Stimulated activated CD4-positive, alpha-beta T cell treated with anti-CD3 and anti-CD28 coated beads, Interleukin-2, amount 100 ng/mL, for 4 hours (primary cell): ENCODE measurements at places on chromosomes 12 and 14.

DNA sequence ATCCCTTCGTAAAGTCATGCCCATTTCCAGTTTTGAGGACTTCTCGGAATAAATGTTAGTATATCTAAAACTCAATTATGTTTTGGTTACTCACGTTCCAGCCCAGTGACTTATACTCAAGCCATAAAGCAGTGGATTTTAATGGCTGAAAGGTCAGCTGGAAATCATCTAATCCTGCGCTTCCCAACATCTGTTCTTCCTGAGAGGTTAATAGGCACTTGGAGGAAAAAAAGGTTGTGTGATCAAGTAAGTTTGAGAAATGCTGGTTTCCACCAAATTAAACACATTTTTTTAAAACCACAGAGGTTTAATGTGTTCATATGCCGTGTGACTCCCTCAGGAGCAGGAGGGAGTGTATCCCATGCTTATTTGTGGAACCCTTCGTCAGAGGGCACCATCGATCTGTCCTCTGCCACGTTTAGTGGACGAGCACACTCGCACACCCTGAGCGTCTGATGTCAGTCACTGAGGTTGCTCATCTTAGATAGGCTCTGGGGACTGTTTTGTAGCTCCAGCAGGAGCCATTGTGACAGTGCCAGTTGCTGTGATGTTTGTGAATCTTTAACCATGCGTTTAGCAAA, 41.4 kb downstream of the FBXL14 start:
- no peak for DNase-seq

GRCh38 chr14:88695870-88696269, 96.9 kb downstream of the EML5 start:
- no peak for DNase-seq

DNA sequence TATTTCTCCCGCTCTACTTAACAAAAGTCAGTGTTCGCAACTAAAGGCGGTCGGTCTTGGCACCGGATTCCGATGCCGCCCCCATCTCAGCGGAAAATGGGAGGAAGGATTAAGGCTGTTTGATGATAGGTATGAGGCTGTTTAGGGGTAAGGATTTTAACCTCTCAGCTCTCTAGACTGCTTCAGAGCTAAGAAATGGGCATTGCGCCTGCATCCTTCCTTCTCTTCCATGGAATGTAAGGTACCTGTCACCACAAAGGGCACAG, 1.4 kb downstream of the COCH start:
- no peak for DNase-seq

- DNase-seq = no peak
Observed at GRCh38 chr12:32964981-32965585, 68.5 kb upstream of the PKP2 start.

- peak; percentile 4 for DNase-seq
Observed at GRCh38 chr14:98408713-98409112, 863.3 kb downstream of the BCL11B start.

DNA sequence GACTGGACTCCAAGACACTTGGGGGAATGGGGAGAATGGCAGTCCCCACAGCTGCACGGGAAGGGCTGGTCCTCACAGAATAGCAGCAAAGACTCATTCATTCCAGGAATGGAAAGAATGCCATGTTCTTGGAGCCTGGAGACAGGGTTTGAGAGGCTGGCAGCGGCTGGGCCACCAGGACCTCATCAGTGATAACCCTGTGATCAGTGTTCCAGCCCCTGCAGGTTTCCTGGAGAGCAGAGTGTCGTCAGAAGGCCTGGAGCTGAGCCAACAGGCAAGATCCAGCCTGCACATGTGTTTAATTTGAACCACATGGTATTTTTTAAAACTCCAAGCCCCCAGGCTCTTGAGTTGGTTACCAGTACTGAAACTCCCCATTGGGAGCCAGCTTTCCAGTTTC, 11.3 kb downstream of the BDKRB1 start:
- DNase-seq = no peak

GRCh38 chr12:122125452-122126341, 47.1 kb downstream of the MLXIP start:
- no peak for DNase-seq

DNA sequence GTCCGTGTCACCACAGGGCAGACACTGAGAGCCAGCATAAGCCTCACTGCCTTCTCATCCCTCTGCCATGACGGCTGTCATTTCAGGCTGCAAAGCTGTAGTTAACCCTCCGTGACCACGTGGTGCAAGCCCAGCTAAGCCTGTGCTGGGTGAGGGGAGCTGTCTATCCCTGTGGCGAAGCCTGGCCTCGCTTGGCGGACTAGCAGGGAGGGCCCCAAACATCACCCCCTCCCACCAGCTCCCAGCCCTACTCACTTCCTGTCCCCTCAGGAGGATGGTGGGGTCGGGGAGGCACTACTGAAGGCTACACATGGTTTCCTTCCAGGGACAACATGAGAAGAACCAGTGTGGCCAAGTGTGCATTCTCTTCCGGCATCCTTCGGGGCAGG, 88.2 kb downstream of the CHGA start:
- DNase-seq = no peak

DNA sequence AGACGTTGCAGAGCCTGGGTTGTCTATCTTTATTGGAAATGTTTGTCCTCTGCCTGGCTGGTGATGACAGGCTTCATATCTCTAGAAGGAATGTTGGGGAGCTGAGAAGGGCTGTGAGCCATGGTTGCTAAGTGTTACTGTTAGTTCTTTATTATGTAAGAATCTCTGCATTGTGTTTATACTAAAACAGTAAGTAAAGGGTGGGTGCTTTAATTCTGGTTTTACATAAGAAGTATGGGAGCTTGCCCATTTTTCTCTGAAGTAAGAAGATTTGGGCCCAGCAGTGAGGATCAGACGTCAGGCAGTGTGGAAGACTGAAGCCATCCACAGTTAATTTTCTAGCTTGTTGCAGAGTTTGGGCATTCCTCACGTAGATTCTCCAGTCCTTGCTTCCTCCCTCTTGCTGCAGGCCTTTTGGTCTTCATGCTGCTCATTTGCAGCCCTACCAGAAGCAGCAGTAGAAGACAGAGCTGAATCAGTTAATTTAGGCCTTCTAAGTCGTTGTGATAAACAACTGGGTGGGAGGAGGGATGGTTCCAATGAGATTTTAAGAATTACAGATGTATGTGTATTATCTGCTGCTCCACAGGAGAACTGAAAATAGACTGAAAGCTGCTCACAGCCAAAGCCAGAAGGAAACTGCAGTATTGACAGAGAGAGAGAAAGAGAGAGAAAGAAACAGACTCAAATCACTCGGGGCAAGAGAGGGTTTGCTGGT, 21.4 kb downstream of the WNT5B start:
- DNase-seq = no peak

DNA sequence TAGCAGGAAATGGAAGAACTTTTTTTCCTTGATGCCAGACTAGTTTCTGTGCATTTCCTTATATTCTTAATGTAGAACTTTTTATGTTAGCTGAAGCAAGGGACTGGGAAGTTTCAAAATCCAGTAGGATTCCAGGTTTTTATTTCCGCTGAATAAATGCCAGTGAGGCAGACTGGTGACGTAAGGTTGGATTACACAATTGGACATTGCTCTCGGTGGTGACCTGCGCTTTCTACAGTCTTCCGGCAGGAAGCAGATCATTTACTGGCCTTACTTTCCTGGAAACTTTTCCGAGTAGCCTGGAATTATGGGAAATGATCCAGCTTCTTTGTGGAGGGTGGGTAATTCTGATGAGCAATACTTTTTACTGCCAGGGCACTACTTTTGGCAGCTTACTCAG, 3.6 kb downstream of the IFT43 start:
- no peak for DNase-seq

- no peak for DNase-seq
Observed at GRCh38 chr12:26941215-26941594, 2.9 kb downstream of the FGFR1OP2 start.

GRCh38 chr12:119788786-119789185, 88.3 kb downstream of the CIT start:
- DNase-seq = no peak
